Naive thymus-derived CD8-positive, alpha-beta T cell (primary cell): ENCODE measurements at places on chromosomes 2 and 18.

GRCh38 chr18:67735506-67735905 lies 219.0 kb upstream of the DSEL start:
- no peak for DNase-seq

- DNase-seq, result no peak
Measured at GRCh38 chr2:70095720-70096670, 8.7 kb downstream of the PCBP1 start.

- DNase-seq, result no peak
Measured at GRCh38 chr2:232981356-232981755, 31.7 kb downstream of the NGEF start.

DNA sequence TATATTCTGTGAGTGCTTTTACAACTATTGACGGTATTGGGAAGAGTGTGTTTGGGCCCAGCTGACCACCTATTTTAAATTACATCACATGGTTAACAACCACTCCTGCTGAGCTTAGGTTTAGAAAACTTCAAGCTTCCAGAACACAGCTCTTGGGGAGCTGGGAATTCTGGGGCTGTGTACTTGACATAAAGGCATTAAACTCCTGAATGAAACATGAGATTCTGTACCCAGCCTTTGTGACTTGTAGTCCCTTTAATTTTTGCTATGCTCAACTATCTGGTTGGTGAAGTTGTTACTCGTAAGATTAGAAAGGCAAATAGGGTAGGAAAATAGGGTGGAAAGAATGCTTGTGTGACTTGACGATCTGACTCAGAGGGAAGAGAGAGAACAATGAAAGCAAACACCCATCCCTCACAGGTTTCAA lies 66.9 kb downstream of the LTBP1 start:
- DNase-seq, result no peak

DNA sequence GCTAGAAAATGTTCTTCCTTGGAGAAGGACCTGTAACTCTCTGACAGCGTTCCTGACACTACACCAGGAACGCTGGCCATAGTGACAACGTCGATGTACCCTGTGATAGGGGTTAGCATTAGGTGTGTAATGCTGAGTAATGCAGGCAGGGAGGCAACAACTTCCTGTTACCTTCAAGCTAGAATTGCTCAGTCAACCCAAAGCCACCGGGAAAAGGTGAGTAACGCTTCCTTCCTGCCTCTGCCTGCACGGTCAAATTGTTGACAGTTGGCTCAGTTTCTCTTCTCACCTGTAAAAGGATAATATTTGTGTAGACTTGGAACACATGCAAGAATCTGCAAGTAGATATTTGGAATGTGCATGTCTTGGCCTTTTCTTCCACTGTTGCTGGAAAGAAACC lies 12.7 kb downstream of the FAM110C start:
- no peak for DNase-seq

- no peak for DNase-seq
Measured at GRCh38 chr2:146873646-146874259, 971.1 kb upstream of the ACVR2A start.

- DNase-seq, result no peak
Measured at GRCh38 chr2:189553504-189554088, 27.0 kb downstream of the SLC40A1 start.

DNA sequence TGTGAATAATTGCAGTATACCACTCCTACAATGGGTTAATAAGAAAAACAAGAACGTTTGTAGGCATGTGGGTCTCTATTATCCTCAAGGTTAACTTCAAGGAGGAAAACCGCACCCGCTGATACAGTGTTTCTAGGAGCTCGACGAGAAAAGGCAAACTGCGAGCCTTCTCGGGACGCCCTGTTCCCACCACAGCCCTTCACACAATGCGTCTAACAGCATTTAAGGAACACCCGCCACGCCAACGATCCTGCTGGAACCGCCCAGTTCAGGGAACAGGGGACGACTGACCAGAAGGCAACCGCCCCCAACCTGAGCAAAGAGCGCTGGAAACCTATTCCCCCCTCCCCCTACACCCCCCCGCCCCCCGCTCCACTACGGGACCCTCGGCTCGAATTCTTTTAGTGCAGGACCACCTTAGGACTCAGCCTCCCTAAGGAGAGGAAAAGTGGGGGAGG lies 710 bp upstream of the TMSB10 start:
- no peak for DNase-seq

GRCh38 chr2:52365946-52366345 lies 1334.0 kb upstream of the NRXN1 start:
- DNase-seq, result no peak

DNA sequence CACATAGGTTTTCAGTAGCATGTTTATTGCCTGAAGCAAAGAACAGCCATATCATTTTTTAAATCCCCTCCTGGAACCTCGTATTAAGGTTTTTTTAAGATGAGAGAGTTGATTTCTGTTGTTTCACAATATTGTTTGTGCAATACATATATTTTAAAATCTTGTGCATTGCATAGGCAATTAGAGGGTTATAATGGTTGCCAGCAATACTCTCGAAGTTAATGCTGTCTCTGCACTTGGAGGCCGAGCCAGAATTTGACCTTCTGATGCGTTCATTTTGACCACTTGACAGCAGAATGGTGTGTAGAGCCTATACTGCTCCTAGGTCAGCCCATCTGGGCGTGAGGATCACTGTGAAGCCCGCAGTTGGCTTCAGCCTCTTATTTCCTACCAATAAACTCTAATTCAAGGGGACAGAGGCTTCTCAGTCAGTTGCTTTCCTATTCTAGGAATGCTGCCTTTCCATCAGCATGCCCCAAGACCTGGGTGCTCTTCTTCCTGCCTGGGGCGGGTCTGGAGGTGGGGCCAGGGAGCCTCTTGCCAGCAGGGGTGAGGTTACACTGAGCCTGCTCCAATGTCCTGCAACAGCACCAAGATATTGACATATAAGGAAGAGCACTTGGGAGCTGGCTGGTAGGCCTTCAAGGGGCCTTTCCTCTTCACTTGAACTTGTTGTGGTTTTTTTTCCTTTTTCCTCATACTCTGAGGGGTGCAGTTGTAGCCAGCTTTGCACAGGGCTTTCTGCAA lies 91.4 kb upstream of the BCL2L11 start:
- no peak for DNase-seq

GRCh38 chr2:231429901-231430300 lies 34.4 kb downstream of the NCL start:
- DNase-seq, result no peak

DNA sequence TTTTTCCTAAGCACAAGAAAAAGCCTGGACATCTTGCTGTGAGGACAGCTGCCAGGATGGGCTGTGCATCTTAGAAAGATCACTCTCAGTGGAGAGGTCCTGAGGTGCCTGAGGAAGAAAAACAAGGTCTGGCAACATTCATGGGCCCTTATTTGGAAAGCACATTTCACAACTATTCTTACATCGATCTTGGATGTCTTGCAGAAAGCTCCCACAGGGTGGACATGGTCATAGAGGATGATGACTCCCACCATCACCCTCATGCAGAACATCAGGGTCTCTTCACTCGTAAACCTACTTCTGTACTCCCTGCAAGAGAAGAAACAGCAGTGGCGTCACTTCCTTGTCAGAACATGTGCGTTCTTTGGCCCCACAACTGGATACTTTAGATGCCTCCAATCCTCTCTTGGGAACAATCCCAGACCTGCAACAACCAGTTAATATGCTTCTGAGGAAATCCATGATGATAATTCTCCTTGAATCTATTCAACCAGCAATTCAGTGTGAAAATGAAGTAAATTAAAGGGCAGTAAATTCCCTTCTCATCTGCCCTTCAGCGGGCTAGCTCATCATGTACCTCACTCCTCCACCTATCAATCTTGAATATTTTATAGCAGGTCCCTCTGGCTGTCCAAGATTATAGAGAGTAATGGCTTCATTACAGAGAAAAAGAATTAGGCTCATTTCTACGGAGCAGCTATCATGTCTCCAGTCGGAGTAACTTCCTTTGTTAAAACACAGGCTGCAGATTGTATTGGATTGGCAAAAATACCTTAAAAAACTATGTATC lies 106.2 kb downstream of the CYRIA start:
- no peak for DNase-seq

DNA sequence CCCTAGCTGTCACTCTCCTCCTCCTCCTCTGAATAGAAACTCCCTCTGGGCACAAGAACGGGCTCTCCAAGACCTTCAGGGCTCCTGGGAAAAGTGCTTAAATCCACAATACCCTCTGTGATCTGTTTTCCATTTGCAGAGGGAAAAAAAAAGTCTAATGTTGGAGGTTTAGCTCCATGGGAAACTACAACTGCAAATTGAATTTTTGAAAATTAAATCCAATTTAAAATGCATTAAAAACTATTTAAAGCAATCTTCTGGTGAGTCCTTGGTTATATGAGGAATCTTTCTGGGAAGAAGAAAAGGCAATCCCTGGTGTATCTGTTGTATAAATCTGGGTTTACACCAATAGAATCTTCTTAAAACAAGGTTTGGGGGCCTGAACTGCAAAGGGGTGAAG lies 64.3 kb downstream of the NCKAP5 start:
- no peak for DNase-seq

GRCh38 chr2:105287692-105288091 lies 41.8 kb downstream of the TGFBRAP1 start:
- no peak for DNase-seq

- no peak for DNase-seq
Measured at GRCh38 chr2:61354543-61355197, 116.2 kb downstream of the USP34 start.

DNA sequence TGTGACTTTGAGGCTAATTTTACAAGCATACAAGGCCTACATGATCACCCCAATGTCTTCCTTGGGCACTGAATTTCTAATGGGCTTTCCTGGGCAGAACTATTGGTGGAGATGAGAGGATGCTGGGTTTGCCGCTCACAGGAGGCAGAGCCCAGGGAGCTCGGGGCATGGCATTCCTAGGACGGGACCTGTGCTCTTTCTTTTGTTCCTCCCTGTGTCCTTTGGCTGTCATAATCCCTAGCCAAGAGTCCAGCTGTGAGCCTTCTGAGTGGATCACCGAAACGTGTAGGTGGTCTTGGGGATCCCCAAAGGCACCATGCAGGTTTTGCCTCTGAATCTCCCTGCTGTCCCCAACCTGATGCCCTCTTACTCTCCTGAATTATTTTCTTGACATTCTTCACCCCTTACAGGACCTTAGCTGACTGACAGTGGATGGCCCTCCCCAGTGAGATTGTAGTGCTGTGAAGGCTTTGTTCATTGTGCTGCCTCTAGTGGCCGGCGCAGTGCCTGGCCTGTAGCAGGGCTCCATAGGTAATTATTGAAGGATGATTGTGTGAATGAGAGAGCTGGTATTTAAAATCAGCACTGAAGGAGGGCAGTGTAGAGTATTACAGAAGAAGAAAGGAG lies 221.9 kb downstream of the ZNF407 start:
- no peak for DNase-seq

DNA sequence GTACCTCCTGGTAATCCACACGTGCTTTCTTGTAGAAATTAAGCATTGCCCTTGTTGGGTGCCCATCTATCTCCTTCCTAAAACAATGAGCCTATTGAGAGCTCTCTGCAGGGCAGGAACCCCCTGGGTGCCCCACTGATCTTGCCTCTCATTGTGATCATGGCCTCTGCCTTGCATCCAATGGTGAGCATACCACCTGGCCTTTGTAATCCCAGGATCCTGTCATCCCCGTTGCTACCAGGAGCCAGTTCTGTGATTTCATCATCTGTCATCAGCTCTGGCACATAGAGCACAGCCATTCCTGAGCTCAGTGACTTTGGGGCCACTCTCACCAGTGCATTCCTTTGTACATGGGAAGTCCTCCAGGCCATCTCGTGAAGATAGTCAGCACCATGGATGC lies 381.0 kb upstream of the ID2 start:
- no peak for DNase-seq

- no peak for DNase-seq
Measured at GRCh38 chr2:169438466-169439072, 40.7 kb upstream of the BBS5 start.

DNA sequence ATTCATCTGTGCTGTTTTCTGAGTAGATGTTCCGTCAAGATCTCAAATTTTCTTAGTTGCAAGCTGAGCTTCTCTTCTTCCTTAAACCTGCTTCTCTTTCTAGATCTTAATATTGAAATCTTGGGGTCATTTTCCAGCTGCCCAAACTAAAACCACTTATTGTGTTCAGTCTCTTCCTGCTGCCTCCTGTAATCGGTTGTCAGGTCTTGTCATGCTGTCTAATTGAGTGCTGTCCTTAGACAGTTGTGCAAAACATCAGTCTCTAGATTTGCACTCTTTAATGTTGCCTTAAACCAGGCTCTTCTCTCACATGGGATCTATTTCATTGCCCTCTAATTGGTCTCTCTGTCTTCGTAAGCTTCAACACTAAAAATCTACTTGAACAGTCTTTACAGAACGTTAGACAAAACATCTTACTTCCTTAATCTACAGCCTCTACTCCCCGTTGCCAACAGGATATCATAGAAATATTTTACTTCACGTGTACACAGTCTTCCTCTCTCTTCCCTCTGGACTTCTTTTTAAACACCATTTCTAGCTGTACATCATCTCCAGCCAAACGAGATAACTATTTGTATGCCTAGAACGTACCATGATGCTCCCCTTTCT lies 34.9 kb downstream of the GPD2 start:
- DNase-seq, result no peak

- DNase-seq, result no peak
Measured at GRCh38 chr2:19710230-19710629, 191.6 kb downstream of the TTC32 start.

DNA sequence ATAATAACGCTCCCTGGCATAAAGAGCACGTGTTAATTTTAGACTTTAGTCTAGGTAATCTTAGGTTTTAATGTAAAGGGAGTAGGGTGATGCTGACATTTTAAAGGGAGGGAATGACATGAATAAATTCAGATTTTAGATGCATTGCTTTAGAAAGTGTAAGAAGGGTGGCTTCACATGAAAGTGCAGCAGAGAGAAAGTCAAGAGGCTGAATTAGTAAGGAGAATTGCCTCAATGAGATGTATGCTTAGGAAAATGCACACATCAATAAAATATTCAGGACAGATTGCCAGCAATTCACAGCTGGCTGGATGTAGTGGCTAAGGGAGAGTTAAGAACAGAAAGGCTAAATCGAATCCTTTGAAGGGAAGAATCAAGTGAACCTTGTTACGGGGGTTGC lies 165.5 kb upstream of the CDH19 start:
- no peak for DNase-seq

- no peak for DNase-seq
Measured at GRCh38 chr2:207394203-207394781, 135.5 kb upstream of the CREB1 start.

DNA sequence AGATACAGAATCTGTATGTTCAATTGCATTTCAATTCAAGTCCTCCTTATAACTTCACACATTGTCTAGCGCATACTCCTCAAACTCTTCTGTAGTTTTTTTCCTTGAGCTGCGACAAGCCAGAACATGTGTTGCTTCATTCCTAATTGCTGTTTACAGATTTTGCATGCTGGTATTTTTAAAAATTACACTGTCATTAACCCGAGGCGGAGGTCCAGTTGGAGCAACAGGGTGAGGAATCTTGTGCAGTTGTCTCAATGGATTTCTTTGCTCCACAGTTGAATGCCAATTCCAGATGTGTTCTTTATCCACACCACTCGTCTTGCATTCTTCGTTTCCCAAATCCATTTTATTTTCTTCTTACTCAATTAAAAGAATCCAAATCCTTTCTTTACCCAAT lies 16.4 kb upstream of the SERPINB13 start:
- no peak for DNase-seq
